ENCODE measurements at places on chromosomes 11 and 22. TPM values are rescaled to one million over a fixed set of nuclear protein-coding genes. Genes with fewer than 3 reads are reported as not detected.

DNA sequence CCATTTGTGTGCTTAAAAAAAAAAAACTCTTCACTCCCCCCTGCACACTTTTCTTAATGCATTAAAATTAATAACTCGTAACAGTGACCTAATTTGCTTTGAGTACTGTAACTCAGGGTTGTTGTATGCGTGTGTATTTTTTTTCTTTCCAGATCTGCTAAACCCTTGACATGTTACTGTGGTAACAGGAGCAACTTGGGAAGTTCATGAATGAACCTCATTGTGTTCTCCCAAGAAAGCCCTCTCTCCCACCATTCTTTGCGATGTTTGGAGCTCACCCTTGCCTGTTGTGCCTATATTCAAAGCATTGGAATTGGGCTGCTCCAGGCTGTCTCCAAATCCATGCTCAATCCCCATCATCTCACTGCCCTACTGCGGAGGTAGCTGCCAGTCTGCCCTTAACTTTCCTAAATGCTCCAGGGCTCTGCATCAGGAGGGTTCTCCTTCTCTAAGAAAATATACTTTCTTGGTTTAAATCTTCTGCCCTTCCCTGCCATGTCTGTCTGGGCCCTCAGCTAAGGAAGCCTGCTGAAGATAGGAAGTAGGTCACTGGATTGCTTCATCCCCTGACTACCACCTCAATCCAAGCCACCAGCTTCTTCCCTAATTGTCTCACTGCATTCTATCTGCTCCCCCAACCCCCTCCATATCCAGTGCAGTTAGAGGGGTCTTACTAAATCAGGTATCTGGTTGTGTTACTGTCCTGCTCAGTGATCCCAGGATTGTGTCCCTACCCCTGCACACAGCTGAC lies 70.3 kb downstream of the KIRREL3 start:
- DNase-seq, result no peak

DNA sequence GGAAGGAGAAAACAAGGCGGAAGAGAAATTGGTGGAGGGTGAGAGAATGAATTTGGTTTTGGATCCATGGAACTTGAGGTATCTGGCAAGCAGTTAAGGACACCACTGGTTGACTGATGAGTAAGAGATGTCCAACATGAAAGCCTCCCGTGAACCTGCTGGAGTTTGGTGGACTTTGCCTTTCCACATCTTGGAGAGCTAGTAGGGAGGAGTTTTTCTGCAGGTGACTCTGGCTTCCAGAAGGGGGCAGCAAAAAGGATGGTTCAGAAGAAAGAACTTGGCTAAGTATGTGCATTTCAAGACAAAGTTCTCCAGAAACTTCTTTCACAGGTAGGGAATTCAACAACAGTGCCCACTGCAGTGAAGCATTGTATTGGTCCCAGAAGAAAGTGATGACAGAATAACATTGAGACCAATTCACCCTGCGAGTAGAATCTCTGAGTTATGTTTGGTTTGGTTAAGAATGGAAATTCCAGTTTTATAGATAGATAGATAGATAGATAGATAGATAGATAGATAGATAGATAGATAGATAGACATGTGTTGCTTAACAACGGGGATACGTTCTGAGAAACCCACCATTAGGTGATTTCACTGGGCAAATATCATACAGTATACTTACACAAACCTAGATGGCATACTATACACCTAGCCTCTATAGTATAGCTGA lies 28.5 kb downstream of the DCDC1 start:
- DNase-seq, result no peak

- DNase-seq, result no peak
Measured at GRCh38 chr11:68977781-68978625, 2.8 kb downstream of the MRGPRD start.

- no peak for DNase-seq
Measured at GRCh38 chr11:60743058-60743457, 13.6 kb upstream of the MS4A15 start.

DNA sequence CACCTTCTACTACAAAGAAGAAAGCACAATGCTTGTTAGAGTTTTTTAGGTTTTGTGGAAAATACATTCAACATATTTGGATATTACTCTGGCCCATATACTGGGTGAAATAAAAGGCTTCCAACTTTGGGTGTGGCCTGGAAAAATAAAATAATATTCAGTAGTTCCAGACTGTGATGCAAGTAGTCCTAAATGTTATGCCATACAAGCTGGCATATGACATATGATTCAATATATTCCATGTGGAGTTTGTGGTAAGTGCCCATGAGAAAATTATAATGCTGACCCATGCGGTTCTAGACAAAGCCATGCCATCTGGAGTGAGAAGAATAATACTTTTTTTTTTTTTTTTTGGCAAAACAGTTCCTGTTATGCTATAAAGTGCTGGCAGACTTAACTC lies 683.3 kb downstream of the LUZP2 start:
- no peak for DNase-seq

GRCh38 chr11:129248618-129249017 lies 56.5 kb upstream of the ARHGAP32 start:
- no peak for DNase-seq

Gene SLC16A8
- total RNA-seq, result not detected

Gene MAPK8IP2
- total RNA-seq, result 0.17 TPM
